Activated T-helper 1 cell treated with anti-CD3 and anti-CD28 coated beads, Interleukin-2, amount 50 U/mL, for 16 hours (primary cell): ENCODE measurements at places on chromosomes 12 and 14.

GRCh38 chr14:100086361-100086760 lies 21.1 kb downstream of the EVL start:
- DNase-seq = no peak

GRCh38 chr14:50380455-50380854 lies 16.2 kb downstream of the CDKL1 start:
- no peak for DNase-seq

GRCh38 chr12:111467092-111467856 lies 61.6 kb downstream of the SH2B3 start:
- DNase-seq = no peak

DNA sequence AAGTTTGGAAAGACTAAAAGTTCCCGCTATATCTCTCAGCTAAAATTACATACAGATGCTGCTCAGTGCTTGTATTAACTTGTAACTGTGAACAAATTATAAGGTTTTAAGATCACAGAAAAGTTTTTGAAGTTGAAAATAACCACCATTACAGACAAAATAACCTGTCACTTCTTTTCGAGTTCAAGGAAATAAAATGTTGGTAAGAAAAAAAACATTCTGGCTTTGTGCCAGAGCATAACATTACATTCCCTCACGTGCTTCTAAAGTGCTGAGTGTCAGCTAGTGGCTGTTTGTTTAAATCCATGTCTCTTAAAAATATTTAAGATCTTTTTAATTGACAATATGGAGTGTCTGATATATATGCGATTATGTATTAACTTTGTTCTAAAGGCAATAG lies 27.2 kb upstream of the ADAMTS20 start:
- DNase-seq = no peak

- DNase-seq = no peak
These were observed 98.7 kb downstream of the GAS2L3 start for GRCh38 chr12:100672075-100672592.

DNA sequence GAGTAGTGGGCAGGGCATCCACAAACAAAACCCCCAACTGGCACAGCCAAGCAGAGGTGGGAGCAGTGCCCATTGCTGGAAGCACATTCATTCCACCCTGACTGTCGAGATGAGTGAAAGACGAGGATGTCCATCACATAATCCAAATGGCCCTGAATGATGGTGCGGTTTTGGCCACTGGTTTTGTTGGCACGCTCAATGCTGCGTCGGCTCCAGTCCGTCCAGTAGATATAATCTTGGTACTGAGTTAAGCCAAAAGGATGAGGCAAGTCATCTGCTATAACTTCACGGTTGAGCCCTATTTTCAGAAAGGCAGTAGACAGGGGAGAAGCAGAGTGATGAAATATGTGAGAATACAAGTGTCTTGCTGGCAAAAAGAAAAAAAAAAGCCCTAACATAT lies 88.1 kb downstream of the BCL2L14 start:
- no peak for DNase-seq

DNA sequence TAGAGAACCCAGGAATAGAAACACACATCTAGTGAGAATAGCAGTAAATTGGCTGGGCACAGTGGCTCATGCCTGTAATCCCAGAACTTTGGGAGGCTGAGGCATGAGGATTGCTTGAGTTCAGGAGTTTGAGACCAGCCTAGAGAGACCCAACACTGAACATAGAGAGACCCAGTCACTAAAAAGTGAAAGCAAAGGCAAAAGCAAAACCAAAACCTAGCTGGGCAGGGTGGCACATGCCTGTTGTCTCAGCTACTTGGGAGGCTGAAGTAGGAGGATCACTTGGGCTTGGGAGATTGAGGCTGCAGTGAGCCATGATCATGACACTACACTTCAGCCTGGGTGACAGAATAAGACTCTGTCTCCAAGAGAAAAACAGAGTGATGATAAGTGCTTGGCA lies 37.5 kb upstream of the MIS18BP1 start:
- no peak for DNase-seq

- no peak for DNase-seq
These were observed 8.6 kb downstream of the INF2 start for GRCh38 chr14:104697892-104698583.

- no peak for DNase-seq
These were observed 499.3 kb downstream of the TMEM132D start for GRCh38 chr12:129404556-129404955.

- no peak for DNase-seq
These were observed 10.6 kb downstream of the AHNAK2 start for GRCh38 chr14:104967386-104968152.

DNA sequence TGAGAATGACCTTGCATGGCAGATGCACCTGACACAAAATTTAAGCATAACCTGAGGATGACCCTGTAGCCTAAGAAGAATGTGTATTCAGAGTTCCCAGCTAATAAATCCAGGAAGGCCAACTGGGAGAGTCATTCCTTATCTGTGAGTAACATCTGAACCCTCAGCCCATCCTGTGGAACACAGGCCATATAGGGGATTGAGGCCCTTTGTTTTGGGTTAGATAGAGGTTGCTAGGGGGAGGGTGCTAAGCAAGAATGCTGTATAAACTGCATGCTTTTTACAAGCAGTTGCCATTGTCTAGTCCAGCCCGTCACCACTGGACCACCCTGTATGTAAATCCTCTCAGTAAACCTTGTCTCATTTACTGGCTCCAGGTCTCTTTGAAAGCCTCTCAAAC lies 77.0 kb downstream of the BICD1 start:
- DNase-seq = no peak

- no peak for DNase-seq
These were observed 41.9 kb downstream of the PAWR start for GRCh38 chr12:79648881-79649280.

DNA sequence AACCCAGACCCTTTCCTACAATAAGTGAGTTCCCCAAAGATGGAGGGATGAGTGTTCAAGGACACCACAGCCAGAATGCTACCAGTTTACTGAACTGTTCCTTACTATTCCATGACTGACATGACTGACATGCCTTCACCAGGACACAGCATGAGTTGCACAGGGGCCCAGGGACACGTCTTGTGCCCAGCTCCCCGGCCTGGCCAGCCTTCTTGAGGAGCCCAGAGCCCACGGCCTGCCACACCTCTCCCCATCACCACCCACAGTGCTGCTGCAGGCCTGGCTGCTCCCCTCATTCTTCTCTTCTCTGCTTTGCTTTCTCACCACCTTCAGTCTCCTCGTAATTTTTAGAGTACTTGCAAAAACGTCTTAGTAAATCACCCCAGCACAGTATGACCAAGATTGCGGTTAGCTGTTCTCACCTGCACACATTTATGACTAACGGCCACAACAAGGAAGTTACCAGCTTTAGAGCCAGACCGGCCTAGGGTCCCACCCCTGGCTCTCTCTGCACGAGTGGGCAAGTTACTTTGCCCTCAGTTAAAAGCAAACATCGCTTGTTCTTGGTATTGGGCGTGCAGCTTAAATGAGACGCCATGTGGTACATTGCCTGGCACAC lies 18.5 kb downstream of the PPP2R5E start:
- DNase-seq = no peak

GRCh38 chr14:99790978-99791376 lies 2.2 kb upstream of the EML1 start:
- DNase-seq = no peak

DNA sequence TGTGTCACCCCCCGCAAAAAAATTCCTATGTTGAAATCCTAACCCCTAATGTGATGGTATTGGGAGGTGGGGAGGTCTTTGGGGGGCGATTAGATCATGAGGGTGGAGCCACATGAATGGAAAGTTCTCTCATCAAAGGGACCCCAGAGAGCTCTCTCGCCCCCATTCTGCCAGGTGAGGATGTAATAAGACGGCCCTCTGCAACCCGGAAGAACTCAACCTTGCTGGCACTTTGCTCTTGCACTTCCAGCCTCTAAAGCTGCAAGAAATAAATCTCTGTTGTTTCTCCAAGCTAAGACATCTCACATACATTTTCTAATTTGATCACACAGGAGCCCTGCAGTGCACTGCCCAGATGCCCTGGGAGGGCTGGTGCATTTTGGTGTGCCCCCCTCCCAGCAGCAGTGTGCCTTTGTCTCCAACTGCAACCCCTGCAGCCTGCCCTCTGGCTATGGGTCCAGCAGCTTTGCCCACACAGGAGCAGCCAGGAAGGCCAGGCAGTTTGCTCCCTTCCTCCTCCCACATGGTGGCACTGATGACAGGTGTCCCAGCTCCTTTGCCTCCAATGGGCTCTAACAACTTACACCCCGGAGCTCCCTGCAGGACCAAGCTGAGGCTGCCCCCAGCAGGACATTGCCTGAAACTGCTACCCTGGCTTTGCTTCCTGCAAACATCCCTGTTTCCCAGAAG lies 59.3 kb downstream of the C14orf132 start:
- no peak for DNase-seq

GRCh38 chr14:58738189-58738836 lies 100.6 kb downstream of the DACT1 start:
- no peak for DNase-seq

GRCh38 chr14:29085546-29085945 lies 319.0 kb downstream of the FOXG1 start:
- no peak for DNase-seq

- no peak for DNase-seq
These were observed 47.1 kb upstream of the ATXN7L3B start for GRCh38 chr12:74490390-74491064.

DNA sequence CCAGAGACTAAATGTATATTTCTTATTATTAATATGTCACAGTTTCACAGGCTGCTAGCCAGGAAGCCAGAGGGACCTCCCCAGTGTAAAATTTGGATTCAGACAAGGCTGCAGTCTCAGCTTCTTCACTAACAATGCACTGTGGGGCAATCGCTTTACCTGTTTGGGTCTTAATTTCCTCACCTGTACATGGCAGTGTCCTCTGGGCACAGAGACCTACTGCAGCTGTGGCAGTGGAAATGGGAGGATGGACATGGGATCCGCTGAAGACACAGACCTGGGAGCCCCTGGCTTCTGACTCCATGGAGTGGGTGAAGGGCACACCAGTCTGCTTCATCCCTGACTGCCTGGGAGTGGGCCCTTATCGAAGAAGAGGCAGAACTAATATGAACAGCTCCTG lies 6.9 kb upstream of the SERPINA5 start:
- no peak for DNase-seq

DNA sequence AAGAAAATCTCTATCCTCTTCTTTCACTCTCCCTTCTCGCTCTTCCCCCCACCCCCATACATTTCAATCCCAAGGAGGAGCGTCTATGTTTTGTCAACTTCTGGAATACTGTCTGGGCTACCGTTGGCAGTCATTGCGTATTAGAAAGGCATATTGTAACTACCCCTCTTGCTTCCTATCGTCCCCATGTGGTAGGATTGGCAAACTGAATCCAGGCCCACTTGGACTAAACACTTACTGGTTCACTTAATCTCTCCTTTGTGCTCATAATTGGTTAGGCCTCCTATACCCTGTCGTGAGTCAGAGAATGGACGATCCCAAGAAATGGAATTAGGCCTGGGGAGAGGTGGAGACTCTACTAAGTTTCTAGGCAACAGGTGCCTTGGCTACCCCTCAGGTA lies 68.8 kb upstream of the SLC8A3 start:
- no peak for DNase-seq

- no peak for DNase-seq
These were observed 146.8 kb upstream of the RASSF8 start for GRCh38 chr12:25811656-25812126.

DNA sequence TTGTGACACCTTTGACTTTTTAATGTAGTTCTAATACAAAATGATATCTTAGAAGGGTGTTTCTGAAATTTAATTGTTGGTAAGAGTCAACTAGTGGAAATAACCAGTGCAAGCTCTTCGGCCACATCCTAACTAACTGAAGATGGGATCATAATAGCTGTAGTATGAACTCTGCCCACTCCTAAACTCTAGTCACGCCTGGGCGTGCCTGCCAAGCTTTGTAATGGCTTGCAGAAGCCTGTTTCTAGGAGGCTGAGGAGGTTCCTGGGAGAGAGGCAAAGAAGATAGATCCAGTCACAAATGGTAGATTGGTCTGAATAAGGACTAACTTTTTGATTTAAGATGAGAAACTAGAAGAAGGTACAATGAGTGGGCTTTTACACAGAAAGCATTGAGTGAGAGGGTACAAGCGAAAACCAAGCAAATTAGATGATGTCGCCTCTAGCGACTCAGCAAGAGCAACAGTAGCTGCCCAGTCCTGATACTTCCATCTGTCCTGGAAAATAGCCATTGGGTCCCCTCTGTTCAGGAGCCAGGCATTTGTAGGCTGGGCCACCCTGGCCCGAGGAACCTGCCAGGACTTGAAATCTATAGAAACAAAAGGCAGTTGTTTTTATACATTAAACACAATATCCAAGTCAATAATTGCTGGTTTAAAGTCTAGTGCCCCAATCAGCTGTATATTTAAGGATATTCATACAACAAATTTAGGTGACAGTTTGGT lies 148.8 kb downstream of the SLC38A4 start:
- DNase-seq = no peak

DNA sequence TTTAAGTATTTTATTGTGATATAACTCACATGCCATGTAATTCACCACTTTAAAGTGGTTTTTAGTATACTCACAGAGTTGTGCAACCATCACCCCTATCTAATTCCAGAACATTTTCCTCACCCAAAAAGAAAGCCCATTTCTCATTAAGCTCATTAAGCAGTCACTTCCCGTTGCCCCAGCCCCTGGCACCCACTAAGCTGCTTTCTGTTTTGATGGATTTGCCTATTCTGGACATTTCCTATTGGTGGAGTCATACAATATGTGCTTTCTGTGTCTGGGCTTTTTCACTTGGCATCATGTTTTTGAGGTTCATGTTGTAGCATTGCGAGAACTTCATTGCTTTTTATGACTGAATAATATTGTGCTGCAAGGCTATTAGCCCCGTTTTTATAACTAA lies 66.0 kb downstream of the ARL6IP4 start:
- no peak for DNase-seq

DNA sequence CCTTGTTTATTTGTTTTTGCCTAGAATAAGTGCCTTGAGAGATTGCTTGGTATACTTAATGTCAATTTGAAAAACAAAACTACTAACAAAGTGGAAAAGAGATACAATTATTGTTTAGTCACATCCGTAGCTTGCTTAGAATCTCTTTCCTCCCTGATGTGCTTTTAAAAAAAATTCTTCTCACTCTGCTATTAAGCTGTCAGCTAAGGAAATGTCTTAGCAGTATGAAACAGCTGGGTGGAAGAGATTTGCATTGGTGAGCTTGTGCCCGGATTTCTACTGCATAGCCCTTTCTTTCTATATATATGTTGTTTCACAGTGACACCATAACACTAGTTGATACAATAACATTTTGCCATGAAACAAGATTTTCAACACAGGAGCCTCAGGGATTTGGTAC lies 229.4 kb upstream of the RGS6 start:
- no peak for DNase-seq

DNA sequence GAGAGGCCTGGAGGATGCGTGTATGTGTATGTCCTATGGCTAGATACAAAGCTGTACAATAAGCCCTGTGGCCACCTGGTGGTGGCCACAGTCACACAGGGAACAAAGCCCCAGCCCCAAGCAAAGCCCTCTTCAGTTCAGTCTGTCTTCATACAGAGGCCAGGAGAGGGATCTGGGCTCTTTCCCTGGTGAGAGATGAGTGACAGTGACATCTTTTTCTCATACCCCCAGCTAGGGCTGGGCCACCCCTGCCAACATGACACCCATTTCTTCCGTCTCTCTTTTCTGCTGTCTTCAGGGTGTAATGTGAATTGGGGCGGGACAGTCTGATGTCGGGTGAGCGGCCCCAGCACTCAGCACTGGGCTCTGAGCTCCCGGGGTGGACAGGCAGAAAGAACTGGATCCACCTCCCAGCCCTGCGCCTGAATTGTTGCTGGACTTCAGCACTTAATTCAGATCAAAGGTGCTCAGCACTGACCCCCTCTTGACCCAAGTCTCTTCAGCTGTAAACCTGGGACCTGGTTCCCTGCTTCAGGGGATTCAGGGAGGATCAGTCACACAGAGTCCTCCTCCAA lies 59.8 kb downstream of the SERPINA3 start:
- no peak for DNase-seq
